ENCODE measurements at places on chromosomes 16 and 17. TPM values are rescaled to one million over a fixed set of nuclear protein-coding genes. Genes with fewer than 3 reads are reported as not detected.

GRCh38 chr17:7174603-7175326 lies 4.4 kb downstream of the ASGR1 start:
- no peak for DNase-seq

- no peak for DNase-seq
These were observed 7.4 kb upstream of the MRPL12 start for GRCh38 chr17:81695801-81696200.

- no peak for DNase-seq
These were observed 141.4 kb downstream of the SOCS1 start for GRCh38 chr16:11114366-11115164.

DNA sequence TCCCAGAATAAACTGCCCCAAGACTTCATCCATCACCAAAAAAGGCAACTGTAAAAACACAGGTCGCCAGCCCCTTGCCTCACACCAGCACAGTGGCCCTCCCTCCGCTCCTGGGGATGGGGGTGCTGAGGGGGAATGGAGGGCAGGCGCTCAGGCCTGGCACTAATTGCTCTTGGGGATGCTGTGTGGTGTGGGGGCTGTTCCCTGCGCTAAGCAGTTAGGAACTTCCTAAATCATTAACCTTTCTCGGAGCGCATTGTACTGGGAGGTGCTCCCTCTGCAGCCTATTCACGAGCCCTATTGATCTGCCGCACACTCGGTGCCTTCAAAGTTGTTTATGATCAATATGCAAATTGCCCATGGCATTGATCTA lies 199.9 kb downstream of the ZFHX3 start:
- peak; percentile 61 for DNase-seq

GRCh38 chr17:40287159-40287493 lies 553 bp upstream of the CDC6 start:
- no peak for DNase-seq

DNA sequence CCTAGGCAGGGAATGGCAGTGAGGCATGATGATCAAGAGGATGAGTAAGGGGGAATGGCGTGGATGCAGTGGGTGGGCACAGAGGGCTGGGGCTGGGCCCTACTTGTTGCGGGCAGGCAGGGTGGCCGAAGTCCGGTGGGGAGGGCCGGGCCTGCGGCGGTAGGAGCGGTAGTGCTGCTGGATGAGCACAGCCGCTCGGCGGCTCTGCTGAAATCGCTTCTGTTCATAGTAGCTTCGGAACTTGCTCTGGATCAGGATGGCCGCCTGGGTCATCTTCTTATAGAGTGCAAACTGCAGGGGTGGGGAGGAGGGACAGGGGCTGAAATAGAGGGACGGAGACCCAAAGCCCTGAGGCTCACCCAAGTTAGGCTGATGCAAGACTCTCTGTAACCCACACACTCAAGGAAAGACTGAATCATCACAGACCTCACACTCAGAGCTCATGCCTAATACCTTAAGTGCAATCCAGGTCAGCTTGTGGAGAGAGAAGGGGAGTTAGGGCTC lies 1.5 kb upstream of the SPAG7 start:
- DNase-seq, result no peak

DNA sequence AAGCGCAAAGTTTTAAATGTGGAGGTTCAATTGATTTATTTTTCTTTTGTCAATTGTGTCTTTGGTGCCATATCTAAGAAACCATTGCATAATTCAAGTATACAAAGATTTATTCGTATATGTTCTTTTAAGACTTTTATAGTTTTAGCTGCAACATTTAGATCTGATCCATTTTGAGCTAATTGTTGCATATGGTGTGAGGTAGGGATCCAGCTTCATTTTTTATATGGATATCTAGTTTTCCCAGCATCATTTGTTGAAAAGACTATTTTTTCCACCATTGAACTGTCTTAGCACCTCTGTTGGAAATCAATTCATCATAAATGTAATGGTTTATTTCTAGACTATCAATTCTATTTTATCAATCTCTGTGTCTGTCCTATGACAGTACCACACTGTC lies 2.1 kb upstream of the CCR7 start:
- no peak for DNase-seq

DNA sequence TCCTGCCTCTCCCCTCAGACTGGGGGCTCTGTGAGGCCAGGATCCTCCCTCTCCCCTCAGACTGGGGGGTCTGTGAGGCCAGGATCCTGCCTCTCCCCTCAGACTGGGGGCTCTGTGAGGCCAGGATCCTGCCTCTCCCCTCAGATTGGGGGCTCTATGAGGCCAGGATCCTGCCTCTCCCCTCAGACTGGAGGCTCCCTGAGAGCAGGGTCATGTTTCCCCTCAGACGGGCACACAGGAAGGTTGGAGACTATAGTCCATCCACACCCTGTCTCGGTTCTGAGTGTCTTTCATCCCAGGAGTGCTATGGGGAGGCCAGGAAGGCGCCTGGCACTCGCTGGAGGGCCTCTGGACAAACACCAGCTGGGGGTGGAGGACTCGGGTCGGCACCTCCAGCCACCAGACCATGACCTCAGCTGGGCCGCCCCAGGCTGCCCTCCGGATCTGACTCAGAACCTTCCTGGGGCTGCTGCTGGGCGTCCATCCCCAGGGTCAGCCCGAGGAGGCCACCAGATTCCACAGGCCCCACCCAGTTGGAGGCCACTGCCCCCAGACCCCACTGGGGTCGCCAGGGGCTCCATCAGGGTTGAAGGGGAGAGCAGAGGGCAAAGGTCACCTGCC lies 21.9 kb upstream of the DLX4 start:
- DNase-seq, result no peak

- no peak for DNase-seq
These were observed 218.5 kb upstream of the CIBAR2 start for GRCh38 chr16:85330694-85331188.

- DNase-seq, result no peak
These were observed 9.1 kb downstream of the PSMB3 start for GRCh38 chr17:38761612-38762011.

ABCC11 gene
- total RNA-seq, result not detected

FAM20A gene
- 5.8 TPM for total RNA-seq

ORC6 gene
- not detected for total RNA-seq

ALDH3A1 gene
- total RNA-seq, result 28.3 TPM

MGAT5B gene
- not detected for total RNA-seq
